ENCODE measurements at places on chromosomes 11 and 22.
A peak's percentile ranks its signal among the peaks of the same experiment; 100 is the strongest.

DNA sequence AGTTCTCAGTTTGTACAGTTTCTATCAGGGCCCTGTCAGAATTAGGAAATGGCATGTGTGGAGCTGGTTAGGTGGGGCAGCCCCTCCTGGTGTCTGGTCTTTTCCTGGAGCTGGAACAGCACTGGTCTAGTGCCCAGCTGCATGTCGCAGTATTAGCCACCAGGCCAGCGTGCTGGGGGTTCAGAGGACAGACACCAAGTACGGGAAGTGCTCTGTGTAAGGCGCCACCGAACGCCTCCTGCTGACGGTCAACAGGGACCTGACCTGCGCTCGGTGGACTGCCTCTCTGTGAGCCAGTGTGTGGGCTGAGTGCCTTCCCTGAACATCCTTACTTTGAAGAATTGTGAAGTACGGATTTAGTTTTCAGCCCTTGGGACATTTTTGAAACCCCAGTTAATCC, 33.9 kb downstream of the AP2A2 start:
- no peak for DNase-seq

DNA sequence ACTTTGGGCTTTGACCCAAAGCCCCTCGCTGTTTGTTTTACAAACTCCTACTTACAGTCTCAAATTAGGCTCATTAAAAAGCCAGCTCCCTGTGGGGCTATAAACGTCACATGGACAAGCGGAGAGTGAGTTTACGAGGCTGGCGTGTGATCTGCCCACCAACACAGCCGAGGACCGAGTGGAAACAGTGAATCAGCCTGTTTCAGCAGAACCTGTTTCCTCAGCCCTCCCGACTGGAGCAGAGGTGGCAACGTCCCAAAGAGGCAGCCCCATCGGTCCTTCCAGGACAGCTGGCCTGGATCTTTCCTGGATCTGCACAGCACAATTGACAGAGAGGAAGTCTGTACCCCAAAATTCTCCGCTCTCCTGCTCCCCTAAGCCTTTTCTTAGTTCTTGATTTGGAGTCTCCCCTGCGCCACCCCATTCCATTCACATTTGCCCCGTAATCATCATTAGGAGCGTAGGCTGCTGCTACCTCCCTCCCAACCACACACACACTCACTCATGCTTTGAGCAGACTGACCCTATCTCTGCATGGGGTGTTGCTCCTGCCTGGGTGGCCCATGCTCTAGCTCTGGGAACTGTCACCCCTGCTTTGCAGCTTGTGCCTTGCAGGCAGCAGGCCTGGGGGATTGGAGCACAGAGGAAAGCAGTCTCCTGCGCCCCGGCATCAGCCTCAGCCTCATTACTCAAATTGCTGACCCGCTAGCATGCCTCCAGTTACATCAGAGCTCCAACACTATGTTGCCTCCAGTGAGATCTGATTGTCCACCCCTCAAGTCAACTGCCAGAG, 117.8 kb downstream of the NAT10 start:
- no peak for DNase-seq

DNA sequence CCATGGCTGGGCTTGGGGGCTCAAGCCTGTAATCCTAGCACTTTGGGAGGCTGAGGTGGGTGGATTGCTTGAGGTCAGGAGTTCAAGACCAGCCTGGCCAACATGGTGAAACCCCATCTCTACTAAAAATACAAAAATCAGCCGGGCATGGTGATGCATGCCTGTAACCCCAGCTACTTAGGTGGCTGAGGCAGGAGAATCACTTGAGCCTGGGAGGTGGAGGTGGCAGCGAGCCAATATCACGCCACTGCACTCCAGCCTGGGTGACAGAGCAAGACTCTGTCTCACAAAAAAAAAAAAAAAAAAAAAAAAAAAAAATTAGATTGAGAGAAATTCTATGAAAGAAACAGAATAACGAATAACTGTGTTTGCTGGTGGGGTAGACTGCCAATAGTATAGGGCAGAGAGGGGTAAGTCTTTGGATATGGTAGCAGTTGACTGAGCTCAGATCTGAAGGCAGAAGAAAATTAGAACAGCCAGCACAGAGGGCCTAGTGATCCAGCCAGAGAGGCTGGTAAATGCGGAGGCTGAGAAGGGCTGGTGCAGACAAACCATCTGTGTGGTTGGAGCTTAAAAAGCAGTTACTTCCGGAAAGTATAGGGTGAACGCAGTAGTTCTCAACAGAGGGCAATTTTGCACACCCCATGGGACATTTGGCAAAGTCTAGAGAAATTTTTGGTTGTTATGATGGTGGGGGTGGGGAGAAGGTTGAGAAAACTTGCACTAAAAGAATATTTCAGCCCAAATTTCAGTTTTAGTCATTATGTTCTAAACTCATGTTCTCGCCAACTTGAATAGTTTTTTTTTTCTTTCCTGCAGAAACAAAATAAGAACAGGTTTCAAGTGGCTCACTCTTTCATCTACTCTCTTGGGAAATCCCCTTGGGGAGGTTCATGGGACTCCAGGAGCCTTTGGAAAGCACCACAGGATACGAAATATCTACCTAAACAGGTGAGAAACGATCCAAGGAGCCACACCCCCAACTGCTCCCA, 1.6 kb upstream of the HORMAD2 start:
- peak; percentile 2 for DNase-seq

DNA sequence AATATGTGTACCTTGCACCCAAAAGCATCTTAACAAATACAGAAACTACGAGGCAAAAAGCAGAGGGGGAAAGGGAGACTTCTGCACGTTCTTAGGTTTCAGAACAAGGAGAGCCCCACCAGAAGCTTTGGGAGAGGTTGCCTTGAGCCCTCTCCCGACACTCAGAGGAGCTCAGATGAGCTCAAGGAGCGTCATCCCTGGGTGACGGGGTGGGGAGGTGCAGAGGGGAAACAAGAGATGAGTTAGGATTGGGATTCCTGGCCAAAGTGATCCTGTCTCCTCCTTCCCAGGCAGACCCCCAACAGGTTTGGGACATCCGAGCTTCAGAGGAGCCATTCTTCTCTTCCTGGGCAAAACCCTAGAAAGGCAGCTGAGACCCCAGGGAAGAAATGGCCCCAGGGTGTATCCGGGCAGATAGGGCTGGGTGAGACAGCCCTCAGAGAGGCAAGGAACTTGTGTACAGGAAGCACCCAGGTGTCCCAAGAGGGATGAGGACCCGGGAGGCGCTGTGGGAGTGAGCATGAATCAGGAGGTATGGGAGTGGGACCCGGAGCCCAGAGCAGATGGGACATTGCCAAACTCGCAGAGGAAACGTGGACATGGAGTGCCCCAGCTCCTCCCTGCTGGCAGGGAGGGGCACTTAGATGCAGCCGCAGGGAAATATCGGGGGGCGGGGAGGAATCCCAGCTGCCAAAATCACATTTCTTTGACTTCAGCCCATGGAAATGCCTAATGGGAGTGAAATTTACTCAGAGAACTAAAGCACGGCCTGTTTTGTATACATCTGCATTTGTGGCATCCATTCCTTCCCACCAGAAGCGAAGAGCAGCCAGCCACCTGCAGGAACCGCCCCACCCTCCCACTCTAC, 12.4 kb downstream of the C1QTNF6 start:
- no peak for DNase-seq

- DNase-seq, result peak; percentile 30
Observed at GRCh38 chr11:122491509-122491908, 164.0 kb upstream of the UBASH3B start.

- no peak for DNase-seq
Observed at GRCh38 chr11:75563501-75563977, 1.5 kb downstream of the SERPINH1 start.

DNA sequence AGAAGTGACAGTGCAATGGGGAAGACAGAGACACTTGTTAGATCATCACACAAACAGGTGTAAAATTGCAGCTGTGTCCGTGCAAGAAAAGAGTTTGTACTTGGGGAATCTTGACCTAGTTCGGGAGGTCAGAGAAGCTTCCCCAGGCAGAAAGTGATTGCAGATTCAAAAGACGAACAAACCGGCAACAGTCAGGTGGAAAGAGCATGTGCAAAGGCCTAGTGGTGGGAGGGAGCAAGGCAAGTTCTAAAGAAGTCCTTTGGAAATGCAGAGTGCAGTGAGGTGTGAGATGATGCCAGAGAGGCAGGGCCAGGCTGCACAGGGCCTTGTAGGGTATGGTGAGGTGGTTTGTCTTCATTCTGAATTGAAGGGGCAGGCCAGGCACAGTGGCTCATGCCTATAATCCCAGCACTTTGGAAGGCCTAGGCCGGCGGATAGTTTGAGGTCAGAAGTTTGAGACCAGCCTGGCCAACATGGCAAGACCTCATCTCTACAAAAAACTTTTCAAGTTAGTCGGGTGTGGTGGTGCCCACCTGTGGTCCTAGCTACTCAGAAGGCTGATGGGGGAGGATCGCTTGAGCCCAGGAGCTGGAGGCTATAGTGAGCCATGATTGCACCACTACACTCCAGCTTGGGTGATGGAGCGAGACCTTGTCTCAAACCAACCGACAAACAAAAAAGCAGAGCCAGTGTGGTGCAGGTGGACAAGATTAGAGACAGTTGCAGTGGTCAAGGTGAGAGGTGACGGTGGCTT, 1.9 kb upstream of the ESS2 start:
- no peak for DNase-seq

- peak; percentile 59 for DNase-seq
Observed at GRCh38 chr11:396511-396947, 2.5 kb downstream of the PKP3 start.

- peak; percentile 19 for DNase-seq
Observed at GRCh38 chr22:22593964-22594656, 35.0 kb upstream of the PRAME start.

- no peak for DNase-seq
Observed at GRCh38 chr22:42016111-42016510, 17.5 kb downstream of the WBP2NL start.

GRCh38 chr11:120169981-120170698, 32.2 kb upstream of the TRIM29 start:
- no peak for DNase-seq

DNA sequence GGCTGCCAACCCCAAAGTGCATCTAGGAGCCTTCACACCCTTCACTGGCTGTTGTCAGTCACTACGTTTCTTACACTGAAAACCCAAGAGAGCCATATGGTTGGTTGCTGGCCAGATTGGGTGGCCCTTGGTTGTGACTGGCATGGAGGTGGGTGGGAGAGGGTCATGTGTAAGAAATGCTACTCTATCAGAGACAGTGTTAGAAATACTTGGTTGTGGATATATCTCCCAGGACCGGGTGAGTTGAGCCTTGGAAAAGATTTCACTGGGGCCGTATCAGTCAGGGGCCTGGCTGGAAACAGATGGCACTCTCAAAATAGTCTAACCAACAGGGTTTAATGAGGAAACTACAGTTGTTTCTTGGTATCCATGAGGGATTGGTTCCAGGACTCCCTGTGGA, 15.2 kb downstream of the ENDOD1 start:
- no peak for DNase-seq

Measured in hematopoietic multipotent progenitor cell (in vitro differentiated cells).